CD4-positive, alpha-beta T cell treated with Interleukin-2 at 100 ng/mL for 4 hours (primary cell): ENCODE measurements at places on chromosomes 16 and 17.
A peak's percentile ranks its signal among the peaks of the same experiment; 100 is the strongest.

GRCh38 chr17:79794659-79795511, 2.0 kb downstream of the CBX8 start:
- DNase-seq, result no peak

GRCh38 chr17:44144966-44145739, 3.4 kb downstream of the HROB start:
- DNase-seq, result no peak

DNA sequence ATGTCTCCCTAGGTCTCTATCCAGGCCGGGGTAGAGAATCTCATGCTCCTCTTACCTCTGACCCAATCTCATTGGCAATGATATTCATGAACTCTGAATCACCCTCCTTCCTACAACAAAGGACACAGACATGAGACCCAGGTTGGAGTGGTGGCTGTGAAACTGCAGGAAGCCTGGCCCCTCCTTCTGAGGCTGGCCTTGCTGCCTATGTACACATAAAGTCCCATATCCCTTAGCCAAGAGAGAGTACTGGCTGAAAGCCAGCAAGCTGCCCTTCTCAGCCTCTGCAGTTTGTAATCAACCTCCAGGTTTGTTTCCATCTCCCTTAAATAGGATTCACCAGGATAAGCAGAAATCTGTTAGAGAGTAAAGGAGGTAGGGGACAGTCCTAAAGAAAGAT, 10.6 kb downstream of the AARSD1 start:
- no peak for DNase-seq

DNA sequence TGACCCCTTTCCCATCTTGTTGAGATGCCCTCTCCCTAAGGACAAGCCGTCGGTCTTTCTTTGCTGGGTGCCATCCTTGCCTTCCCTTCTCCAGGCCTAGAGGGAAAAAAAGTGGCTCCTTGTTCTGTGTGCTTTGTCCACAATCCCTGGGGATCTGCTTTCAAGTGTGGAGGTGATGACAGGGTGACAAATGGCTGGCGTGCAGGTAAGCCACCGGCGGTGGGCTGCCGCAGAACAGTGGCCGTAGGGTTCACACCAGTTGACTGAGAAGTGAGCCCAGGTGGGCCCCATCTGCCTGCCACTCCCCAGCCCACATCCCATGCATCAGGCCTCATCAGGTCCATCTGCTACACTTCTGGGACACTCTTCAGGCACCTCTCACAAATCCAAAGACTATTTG, 11.4 kb upstream of the CALB2 start:
- no peak for DNase-seq

GRCh38 chr17:56793531-56793930, 40.2 kb downstream of the C17orf67 start:
- DNase-seq, result no peak

- DNase-seq, result no peak
Observed at GRCh38 chr16:21097151-21097550, 53.5 kb downstream of the DNAH3 start.

DNA sequence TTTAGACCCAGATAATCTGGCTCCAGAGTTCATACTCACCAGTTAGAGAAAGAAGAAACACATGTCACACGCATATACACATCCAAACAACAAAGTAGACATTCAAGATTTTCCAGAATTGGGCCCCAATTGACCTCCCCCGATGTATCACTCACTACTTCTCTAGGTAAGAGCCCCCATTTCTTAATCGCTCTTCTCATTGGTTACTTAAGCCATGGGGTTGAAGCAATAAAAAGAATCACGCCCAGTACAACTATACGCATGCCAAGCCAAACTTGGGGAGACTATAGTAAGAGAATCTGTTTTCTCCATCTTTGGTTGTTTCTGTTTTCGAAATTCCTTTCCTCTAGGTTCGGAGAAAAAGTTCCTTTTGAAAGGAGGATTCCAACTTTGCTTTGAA, 565 bp downstream of the DDX52 start:
- no peak for DNase-seq

- DNase-seq, result no peak
Observed at GRCh38 chr16:53882310-53882709, 178.4 kb downstream of the FTO start.

DNA sequence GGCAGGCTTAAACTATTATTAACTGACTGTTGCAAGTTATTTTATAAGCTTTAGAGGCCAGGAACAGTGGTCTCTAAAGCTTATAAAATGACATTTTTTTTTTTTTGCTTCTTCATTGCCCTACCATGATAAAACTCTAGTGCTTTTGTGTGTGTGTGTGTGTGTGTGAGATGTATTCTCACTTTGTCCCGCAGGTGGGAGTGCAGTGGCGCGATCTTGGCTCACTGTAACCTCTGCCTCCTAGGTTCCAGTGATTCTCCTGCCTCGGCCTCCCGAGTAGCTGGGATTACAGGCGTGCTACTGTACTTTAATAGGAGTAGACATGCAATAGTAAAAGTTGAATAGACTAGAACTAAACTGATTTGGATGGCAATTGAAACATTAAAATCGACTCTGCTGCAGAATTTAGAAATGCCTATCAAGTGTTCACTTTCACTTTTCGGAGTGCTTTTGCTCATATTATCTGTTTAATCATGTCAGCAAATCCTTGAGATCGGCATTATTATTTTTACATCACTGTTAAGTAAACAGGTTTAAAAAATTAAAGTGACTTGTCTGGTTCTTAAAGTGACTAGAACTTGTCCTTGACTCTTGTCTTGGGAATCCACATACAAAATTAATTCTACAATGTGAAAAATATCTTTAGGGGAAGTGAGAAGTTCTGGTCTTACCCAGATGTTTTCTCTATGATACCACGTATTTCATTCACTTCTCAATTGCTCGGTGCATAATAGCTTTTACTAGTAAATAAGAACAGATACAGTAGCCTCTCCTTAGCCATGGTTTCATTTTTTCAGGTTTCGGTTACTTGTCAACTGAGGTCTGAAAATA, 8.4 kb upstream of the PCTP start:
- no peak for DNase-seq

DNA sequence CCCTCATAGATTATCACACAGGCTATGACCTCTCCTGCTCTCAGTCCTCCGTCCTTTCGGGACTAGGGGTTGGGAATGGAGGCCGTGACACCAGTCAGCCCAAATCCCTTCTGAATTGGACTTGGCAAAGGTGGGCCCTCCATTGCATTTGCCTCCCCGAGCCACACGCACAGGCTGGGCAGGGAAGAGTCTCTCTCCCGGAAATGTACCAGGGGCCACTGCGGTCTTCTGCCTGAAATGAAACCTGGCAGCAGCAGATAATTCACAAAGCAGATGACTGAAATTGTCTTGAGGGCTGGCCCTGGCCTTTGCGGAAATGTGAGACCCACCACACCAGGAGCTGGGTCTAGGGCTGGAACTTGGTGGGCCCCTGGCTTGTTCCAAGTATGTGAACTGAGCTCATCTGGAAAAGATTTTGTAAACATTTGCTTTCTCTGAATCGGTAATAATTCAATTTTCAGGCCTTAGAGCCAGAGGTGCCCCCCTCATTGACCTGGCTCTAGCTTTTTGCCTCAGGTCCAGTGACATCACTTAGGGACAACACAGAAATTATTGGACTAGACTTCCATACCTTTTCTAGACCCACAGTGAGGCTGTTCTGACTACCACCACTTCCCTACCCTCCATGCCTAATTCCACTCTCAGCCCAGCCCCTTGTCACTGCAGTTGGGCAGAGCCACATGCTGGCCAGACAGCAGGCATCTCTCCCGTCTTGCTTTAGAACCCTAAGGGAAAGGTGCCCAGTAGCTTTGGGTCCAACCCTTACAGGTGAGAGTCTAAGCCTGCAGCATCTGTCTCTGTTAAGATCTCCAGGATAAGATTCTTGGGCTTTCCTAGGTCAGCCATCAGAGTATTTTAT, 75.2 kb downstream of the CCDC182 start:
- no peak for DNase-seq

DNA sequence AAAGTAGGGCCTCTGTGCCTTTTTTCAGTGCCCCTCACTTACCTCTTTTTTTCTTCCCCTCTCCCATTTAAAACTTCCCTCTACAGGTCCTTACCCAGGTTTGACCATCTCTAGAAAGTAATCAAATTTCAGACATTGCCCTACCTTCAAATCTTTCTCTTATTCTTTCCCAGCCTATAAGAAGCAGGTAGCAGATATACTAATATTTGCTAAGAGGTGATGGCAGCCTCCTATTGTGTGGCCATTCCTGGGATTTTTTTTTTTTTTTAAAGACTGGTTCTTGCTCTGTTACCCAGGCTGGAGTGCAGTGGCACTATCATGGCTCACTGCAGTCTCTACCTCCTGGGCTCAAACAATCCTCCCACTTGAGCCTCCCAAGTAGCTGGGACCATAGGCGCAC, 111.1 kb upstream of the HAS3 start:
- DNase-seq, result no peak

- no peak for DNase-seq
Observed at GRCh38 chr17:76684756-76685155, 26.0 kb downstream of the MXRA7 start.

DNA sequence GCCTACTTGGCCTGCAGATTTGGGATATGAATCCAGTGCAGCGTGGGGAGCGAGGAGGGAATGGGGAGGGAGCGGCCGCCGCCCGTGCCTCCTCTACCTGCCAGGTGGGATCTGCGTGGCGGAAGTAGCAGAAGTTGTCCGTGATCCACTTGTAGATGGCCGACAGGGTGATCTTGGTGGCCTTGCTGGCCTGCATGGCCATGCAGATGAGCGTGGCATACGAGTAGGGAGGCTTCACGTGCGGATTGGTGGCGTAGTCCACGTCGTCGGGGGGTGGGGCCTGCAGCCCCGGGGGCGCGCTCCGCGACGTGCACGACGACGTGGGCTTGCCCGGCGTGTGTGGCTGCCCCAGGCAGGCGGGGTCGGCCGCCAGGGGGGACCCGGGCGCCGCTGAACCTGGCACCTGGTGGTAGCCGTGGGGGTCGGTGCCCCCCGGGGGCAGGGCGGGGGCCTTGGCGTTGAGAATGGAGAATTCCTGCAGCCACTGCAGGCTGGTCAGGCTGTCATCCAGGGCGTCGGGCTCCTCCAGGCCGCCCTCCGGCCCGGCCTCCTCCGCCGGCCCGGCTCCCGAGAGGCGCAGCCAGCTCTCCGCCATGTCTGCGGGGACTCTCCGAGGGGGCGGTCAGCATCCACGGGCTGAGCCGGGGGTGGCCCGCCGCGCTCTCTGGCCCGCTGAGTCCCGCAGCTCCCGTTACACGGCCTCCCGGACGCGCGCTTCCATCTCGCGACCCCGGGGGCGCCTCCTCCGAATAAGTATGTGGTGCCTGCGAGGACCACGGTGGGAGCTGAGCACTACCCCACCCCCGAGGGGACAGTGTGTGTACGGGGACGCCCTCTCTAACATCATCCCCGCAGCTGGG, 1.0 kb downstream of the FOXJ1 start:
- DNase-seq, result peak; percentile 32

GRCh38 chr17:155576-155975, 18.2 kb downstream of the SCGB1C2 start:
- no peak for DNase-seq

GRCh38 chr17:41478237-41478636, 2.7 kb downstream of the KRT35 start:
- DNase-seq, result no peak

DNA sequence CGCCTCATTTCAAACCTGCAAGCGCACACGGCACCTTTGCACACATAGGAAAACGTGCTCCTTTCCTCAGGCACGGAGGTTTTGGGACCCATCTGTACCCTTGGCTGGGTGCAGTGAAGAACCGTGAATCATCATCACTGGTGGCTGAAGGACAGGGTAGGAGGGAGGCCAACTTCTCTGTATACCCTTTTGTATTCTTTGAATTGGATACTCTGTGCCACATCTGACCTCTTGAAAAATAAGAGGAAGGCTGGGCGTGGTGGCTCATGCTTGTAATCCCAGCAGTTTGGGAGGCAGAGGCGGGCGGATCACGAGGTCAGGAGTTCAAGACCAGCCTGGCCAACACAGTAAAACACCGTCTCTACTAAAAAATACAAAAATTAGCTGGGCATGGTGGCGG, 11.7 kb downstream of the GPRC5B start:
- DNase-seq, result no peak

DNA sequence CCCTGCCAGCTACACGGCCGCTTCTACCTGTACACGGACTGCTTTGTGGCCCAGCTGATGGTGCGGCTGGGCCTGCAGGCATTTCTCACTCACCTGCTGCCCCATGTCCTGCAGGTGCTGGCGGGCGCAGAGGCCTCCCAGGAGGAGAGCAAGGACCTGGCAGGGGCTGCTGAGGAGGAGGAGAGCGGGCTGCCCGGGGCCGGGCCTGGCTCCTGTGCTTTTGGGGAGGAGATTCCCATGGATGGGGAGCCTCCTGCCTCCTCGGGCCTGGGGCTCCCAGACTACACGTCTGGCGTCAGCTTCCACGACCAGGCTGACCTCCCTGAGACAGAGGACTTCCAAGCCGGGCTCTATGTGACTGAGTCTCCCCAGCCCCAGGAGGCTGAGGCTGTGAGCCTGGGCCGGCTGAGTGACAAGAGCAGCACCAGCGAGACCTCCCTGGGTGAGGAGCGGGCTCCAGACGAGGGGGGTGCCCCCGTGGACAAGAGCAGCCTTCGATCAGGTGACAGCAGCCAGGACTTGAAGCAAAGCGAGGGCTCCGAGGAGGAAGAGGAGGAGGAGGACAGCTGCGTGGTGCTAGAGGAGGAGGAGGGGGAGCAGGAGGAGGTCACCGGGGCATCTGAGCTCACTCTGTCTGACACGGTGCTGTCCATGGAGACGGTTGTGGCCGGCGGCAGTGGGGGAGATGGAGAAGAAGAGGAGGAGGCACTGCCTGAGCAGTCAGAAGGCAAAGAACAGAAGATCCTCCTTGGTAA, 3.5 kb downstream of the WDR81 start:
- DNase-seq, result no peak

GRCh38 chr17:44977065-44977464, 9.0 kb upstream of the C1QL1 start:
- no peak for DNase-seq

DNA sequence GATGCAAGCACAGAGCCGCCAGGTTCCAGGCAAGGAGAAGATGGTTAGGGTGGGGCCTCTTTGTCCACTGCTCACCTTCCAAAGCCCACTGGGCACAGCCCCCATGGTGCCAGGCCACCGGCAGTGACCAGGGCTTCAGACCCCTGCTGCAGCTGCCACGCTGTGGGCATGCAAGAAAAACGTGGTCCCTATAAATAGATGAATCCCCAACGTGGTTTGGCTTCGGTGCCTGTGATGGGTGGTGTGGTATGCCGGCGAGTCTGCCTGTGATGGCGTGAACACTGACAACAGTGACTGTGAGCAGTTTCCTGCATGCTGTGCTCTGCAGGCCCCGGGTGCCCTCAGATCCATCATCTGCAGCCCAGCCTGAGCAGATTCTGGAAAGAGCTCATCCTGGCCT, 36.6 kb downstream of the RAB11FIP4 start:
- DNase-seq, result no peak

- peak; percentile 20 for DNase-seq
Observed at GRCh38 chr16:66905633-66906539, 12.8 kb downstream of the CDH16 start.
